ENCODE measurements at places on chromosomes 4 and X.

GRCh38 chrX:37813570-37813969, 33.7 kb downstream of the CYBB start:
- DNase-seq: no peak

- DNase-seq: no peak
Measured at GRCh38 chr4:140893939-140894338, 137.8 kb upstream of the TBC1D9 start.

DNA sequence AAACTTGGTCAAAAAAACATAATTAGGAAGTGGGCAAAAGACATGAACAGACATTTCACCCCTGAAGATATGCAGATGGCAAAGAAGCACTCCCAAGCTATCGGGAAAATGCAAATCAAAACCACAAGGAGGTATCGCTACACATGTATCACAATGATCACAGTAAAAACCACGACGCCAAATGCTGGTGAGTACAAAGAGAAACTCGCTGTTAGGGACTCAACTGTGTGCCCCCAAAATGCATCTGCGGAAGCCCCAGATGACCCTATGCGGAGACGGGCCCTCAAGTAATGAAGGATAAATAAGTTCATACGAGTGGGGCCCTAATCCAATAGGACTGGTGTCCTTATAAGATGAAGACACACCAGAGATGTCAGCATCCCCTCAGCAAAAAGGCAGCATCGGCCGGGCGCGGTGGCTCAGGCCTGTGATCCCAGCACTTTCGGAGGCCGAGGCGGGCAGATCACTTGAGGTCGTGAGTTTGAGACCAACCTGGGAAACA, 10.2 kb downstream of the GAK start:
- no peak for DNase-seq

DNA sequence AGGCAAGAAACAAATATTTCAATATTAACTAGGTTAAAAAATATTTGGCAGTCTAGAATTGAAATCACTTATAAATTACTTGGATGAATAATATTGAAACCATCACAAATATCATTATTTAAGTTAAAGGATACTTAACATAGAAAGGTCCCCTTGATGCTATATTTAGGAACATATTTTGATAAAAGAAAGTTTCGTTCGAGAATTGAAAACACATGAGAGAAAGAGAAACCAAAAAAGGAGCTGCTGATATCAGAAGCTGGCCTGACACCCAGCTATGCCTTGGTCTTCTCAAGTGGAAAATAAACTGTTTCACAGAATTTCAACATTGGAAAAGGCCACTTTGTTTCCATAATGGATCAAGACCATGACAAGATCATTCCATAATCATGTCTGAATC, 762.4 kb downstream of the DMD start:
- no peak for DNase-seq

GRCh38 chr4:99893839-99894160, 427 bp downstream of the LAMTOR3 start:
- no peak for DNase-seq

- no peak for DNase-seq
Measured at GRCh38 chr4:109990261-109991257, 77.9 kb downstream of the EGF start.

DNA sequence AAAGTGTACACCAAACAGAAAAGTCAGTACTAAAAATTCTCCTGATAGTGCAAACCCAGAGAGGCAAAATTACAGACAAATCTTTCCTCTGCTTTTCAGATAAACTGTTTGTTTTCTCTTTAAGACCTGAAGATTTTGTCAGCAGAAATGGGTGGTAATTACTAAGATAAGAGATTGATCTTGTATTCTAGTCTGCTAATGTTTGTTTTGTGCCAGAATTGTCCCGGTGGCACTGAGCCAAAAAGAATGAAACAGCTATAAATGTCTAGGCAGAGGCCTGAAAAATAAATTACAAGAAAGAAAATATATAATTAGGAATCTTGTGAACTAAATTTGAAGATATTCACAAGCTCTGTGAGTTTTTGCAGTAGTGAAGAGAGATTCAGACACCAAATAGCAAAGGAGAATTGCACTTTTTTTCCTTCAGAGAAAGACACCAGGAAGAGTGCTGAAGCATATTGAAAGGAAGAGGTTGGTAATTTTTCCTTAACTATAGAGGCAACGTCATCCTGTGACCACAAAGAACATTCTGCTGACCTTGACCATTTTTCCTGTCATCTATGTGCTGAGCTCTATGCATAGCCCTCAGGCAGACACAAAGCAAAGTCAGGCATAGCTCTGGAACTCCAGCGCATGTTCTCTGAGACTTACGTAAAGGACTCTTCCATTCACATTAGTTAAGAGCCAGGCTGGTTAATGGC, 314.5 kb upstream of the RASGEF1B start:
- DNase-seq: peak; percentile 22

DNA sequence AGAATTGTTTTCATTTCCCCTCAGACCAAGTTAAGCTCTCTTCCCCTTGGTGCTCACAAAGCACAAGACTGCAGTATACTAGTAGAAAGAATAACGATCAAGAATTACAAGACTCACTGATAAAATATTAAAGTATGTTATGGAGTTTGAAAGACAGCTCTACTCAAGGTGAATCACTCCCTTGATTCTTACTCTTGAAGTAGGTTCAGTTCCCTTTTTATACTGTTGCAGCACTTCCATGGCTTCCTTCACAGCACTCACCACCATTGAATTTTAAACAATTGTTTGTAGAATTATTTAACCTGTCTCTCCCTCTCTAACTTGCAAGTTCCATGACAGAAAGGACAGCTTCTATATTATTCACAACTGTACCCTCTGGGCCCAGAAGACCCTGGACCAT, 42.2 kb downstream of the CASK start:
- no peak for DNase-seq

DNA sequence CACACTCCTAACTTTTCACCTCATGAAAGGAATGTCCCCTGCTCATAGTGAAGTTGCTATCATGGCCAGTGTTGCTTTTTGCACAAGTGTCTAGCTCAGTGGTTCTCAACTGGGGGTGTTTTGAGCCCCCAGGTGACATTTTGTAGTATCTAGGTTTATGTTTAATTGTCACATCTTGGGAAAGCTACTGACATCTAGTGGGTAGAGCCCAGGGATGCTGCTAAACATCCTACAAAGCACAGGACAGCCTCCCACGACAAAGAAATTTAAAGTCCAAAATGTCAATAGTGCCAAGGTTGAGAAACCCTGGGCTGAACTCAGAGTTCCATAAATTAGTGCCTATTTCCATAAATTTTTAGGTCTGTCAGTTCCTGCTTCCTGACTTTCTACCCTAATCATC, 70.7 kb upstream of the HCCS start:
- no peak for DNase-seq

DNA sequence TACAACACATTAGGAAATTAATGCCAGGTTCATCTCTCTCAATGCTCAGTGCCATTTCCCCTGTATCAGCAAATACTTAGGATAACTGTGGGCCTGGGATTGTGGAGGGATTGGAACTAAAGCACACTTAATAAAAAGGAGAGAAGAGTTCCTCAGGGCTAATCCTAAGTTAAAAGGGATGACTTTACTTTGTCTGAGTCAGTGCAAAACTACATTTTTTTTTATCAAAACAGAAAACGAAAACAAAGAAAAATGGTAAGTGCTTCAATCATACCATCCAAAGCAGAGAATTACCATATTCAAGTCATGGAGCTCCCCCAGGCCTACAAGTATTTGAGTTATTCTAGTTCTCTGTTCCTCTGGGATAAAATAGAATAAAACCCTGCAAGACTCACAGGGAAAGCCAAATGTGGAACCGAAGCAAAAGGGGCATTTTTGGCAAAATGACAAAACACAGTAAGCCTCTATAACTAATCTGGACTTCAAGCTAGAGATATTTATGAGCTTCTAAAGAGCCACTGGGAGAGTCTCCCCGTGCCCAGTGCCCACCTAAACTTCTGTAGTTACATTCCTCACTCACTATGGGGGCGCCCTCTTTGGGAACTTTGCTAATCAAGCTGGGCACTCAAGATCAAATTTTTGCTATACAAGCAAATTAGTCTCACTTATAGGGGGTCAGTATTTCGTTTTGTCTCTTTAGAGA, 53.4 kb downstream of the PALLD start:
- DNase-seq: no peak

DNA sequence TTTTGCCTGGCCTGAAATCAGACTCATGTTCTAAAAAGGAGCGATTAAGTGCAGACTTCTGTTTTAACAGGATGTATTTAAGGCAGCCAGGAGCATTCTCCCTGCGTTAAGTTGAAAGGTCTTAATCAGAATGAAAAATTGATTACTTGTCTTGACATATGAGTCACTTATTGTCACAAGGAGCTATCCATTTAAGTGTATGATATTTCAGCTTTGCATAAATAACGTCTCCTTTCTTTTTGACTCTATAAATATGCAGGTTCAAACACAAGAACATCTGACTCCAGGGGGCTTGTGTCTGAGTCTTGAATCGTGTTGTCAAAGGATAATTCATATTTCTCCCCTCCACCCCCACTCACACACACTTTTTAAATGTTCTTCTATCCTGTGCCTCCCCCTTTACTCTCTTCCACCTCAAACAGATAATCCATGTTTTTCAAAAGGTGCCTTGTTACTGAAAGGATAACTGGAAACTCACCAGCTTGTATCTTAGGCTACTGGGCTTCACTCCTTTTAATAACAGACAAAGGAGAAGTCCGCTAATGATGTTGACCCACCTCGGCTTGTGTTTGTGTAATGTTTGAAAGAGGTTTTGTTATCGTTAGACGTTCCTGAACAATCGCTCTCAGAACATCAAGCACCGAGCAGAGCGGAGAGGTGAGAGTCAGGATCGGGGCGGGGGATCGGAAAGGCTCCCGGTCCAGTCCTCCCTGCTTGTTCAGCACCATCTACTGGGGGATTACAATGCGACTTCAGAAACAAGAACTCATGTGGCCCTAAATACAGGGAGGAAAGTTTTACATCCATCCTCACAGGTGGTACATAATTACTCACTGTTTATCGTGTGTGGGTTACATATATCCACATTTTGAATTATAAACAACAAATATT, 107.5 kb upstream of the RPL34 start:
- DNase-seq: peak; percentile 78

Data from COR-L47 (cell line).